Stimulated activated CD4-positive, alpha-beta T cell treated with anti-CD3 and anti-CD28 coated beads, Interleukin-2, amount 100 ng/mL, for 4 hours (primary cell): ENCODE measurements at places on chromosomes 12 and 14.

GRCh38 chr14:92413379-92413778, 90.4 kb downstream of the SLC24A4 start:
- DNase-seq, result no peak

DNA sequence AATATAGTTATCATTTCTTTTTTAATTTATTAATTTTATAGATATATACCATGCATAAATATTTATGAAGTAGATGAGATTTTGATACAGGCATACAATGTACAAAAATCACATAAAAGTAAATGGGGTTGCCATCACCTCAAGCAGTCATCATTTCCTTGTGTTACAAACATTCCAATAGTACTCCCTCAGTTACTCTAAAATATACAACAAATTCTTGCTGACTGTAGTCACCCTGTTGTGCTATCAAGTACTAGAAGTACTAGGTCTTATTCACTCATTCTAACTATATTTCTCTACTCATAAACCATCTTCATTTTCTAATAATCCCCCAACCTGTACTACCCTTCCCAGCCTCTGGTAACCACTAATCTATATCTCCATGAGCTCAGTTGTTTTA, 432.6 kb upstream of the SYT1 start:
- DNase-seq, result no peak

GRCh38 chr12:110809149-110809548, 37.6 kb upstream of the CCDC63 start:
- DNase-seq, result no peak

DNA sequence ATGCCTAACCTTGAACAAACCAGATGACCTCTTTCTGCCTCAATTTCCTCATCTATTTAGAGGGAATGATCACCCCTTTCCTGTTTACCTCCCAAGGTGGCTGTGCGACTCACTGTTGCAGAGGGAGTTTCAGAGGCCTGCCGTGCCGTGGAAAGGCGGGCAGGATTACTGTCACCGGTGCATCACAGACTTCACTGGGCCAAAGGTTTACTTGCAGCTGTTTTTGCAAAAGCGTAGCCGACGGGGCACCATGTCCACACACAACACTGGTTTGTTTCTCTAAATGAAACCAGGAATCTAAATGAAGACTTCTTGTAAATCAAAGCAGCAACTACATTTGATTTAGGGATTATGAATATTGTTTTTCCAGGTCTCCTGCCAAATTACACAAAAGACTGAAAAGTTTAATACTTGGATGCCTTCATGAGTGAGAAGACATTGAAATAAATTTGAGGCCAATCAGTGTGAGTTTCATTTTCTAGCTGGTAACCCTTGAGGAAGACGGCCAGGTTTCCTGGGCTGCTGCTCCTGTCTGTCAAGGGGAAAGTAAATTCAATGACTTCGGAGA, 696.1 kb upstream of the TMEM132C start:
- DNase-seq, result no peak

DNA sequence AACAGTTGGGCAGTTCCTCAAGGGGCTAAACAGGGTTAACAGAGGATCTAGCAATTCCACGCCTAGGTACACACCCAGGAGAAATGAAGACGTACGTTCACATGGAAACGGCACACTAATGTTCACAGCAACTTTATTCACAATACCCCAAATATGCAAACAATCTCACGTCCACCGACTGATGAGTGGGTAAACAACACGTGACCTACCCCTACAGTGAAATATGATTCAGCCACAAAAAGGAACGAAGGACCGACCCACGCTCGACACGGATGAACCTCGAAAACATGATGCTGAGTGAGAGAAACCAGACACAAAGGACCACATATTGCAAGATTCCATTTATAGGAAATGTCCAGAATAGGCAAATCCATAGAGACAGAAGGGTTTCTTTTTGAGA, 112.7 kb downstream of the NCOR2 start:
- DNase-seq, result no peak

DNA sequence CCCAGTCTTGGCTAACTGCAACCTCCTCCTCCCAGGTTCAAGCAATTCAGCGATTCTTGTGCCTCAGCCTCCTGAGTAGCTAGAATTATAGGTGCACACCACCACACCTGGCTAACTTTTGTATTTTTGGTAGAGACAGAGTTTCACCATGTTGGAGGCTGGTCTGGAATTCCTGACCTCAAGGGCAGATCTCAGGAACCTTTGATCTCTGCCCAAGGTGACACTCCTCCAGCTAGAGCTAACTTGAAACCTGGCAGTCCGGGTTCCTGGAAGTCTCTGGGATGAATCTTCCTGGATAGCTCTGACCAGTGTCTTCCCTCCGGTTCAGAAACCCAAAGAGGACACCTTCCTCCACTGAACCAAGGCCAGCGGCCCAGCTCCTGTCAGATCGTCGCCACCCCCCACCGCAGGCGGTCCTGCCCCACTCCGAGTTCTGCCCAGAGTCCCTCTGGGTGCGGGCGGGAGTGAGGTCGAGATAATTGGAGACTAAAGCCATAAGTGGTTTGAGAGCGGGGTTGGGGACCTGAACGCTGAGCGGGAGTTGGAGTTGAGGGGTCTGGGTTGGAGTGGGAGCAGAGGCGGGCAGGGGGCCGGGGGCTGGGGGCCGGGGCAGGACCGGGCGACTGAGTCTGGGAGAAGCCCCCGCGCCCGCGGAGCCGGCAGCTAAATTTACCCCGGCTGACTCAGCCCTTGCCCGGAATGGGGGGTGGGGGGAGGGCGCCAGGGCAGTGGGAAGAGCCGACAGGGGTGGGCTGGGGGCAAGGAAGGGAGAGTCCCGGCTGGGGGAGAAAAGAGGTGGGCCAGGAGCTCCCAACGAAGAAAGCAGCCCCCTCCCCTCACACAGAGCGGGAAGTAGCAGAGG, 4.7 kb downstream of the DDN start:
- DNase-seq, result no peak

DNA sequence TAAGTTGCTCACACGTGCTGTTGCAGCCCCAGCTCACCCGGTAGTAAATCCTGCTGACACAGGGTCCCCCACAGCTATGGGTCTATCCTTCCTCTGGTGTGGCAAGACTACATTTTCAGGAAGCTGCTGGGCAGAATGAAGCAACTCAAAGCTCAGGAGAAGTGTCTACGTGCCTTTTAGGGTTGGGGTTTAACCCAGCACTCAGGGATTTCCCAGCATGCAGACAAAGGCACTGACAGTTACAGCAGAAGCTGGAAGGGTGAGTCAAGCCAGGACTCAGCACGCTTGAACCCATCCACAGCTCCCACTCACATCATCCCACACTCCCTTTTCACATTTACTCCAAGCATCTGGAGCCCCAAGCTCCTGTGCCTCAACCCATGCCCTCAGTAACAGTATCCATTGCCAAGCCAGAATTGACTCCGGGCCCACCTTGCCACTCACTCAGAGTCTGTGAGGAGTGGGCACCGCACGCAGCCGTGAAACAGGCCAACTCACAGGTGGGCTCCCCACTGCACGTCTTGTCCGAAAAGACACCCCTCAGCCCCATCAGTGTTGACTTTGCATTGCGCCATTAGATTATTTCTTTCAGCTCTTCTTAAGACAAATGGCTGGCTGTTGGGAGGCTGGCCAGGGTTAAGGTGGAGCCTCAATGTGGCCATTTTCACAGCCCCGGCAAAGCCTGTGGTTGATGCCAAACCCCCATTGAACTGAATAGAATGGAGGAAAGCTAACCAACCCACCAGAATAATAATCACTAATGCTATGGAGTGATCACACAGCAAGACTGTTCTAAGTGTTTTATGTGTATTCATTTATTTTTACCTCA, 59.6 kb downstream of the ZFP36L1 start:
- no peak for DNase-seq

GRCh38 chr14:50350975-50351374, 38.9 kb downstream of the DMAC2L start:
- DNase-seq, result no peak

- no peak for DNase-seq
Observed at GRCh38 chr12:111275308-111275707, 93.6 kb downstream of the PHETA1 start.

DNA sequence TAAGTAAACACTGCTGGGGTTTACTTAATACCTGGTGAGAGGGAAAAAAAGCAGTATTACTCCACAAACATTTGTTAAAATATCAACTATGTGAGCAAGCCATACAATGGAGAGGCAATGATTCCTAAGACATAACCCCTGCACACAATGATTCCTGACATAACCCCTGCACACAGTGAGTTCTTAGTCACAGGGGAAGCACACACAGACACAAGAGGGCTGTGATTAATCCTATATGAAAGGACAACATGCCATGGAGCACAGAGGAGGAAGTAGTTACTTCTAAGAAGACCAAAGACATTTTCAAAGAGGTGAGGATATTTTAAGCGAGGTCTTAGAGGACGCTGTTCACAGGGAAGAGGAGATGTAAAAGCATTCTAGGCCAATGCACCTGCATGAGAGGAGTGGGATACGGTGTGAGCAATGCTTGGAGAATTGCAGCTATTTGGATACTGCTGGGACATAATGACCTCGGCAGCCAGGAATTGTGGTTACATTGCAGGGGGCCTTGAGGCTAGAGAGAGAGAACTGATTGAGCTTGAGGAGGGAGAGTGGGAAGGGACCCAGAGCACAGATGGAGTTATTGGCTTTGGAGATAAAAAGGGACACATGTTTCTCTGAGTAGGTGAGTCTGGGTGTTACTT, 211.9 kb downstream of the APAF1 start:
- no peak for DNase-seq

- DNase-seq, result no peak
Observed at GRCh38 chr14:39576736-39577135, 144.5 kb upstream of the FBXO33 start.

DNA sequence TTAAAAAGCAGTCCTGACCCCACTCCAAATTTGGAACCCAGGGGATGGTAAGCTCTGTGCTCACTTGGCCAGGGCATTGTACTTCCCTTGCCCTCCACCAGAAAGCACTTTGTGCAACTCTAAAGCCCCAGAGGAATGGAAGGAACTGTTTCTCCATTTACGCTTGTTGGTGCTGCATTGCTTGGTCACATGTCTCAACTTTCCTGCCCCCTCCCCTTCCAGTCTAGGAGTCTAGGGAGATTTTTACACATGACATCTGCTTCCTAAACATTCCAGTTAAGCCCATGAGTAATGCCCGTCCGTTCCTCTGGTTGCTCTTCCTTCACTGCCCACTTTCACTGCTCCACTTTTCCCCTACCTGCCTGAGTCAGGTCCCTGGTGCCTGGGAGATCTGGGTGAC, 92.6 kb upstream of the MAP1LC3B2 start:
- no peak for DNase-seq

GRCh38 chr12:29429999-29430715, 49.2 kb upstream of the ERGIC2 start:
- DNase-seq, result no peak

- DNase-seq, result no peak
Observed at GRCh38 chr14:100440758-100441203, 117.6 kb downstream of the SLC25A47 start.

- DNase-seq, result no peak
Observed at GRCh38 chr12:101044512-101045059, 165.5 kb downstream of the SLC5A8 start.

DNA sequence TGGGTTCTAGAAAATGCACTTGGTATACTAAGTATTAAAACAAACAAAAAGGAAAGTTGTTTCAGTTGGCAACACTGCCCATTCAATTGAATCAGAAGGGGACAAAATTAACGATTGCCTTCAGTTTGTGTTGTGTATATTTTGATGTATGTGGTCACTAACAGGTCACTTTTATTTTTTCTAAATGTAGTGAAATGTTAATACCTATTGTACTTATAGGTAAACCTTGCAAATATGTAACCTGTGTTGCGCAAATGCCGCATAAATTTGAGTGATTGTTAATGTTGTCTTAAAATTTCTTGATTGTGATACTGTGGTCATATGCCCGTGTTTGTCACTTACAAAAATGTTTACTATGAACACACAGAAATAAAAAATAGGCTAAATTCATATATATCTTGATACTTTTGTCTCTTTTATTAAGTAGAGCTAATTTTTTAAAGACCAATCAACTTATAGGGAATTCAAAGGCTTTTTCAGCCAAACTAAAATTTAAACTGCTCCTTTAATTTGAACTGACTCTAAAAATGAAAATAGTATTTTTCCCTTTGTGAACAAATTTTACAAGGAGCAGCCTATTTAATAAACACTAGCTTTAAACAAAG, 2.8 kb downstream of the FOXG1 start:
- no peak for DNase-seq

- DNase-seq, result peak; percentile 65
Observed at GRCh38 chr14:100065942-100066574, 836 bp downstream of the EVL start.

DNA sequence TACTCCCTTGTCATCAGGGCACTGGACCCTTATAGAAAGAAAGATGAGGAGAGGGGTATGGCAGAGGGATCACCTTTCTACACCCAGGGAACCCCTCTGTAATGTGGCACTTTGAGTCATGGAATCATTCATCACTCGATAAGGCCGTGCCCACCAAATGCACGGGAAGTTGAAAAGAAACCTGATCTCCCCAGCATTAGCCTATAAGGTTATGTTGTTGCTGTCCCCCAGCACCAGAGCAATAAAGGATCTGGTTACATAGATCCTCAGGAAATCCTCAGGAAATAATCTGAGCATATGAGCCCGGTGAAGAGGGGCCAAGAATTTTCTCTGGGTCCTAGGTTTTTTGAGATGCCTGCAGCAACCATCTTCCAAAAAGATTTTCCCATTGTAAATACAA, 148.8 kb upstream of the CRY1 start:
- DNase-seq, result no peak

DNA sequence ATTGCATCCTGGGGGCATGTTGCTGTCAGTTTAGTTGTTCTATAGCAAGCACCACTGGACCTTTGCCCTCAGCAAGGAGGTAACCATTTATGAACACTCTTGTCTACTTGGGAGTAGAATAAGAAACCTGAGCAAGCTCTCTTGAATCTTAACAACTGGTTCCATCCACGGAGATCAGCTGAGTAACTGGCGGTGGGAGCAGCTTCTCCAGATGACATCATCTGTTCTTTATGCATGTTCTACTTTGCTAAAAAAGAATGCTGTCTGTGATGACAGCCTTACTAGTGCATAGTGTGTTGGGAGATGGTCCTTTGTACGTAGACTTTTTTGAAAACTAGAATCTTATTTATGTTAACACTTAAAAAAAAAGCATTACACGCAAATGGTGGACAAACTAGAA, 17.7 kb downstream of the SLC4A8 start:
- DNase-seq, result no peak

- DNase-seq, result no peak
Observed at GRCh38 chr12:132543298-132544079, 53.5 kb downstream of the FBRSL1 start.

- no peak for DNase-seq
Observed at GRCh38 chr12:131673888-131674257, 37.0 kb upstream of the SFSWAP start.

DNA sequence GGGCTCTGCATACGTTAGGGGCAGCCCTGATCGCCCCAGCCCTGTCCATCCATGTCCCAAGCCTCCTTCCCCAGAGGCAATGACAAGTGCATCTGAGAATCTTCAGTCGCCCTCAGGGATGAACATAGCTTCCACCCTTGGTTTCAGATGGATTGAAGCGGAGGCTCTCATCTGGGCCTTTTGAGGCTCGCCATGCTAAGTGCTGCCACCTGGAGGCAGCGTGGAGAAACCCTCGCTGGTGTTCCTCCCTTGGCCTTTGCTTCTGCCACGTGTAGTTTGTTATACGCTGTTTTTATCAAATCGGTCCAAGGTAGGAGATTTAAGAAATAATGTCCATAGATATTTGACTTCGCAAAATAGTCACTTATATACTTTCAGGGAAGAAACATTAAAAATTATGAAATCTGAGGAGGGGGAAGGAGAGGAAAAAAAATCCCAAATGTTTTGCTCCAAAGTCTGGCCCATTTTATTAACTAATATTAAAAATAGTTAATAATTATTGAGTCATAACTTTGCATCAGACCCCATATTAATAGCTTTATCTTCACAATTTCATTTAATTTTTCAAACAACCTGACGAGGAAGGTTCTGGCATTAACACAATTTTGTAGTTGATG, 28.8 kb upstream of the LRRC10 start:
- DNase-seq, result peak; percentile 39
